ENCODE measurements at places on chromosomes 1 and 21.

DNA sequence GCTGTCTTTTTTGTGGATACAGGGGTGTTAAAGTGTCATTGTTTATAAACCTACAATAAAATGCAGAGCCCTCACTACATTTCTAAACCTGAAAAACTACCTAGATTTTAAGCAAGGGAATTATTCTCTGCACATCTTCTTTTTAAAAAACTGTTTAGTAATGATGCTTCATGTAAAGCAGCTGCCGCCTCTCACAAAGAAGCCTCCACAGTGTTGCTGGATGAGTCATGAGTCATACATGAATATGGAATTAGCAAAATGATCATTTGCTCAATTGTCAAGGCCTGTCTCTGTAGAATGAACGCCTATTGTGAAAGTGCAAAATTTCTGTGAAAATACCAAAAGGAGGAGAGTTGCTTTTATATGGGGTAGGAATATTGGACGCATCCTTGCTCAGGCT is 259.5 kb upstream of the CHRM3 start:
- DNase-seq: no peak

DNA sequence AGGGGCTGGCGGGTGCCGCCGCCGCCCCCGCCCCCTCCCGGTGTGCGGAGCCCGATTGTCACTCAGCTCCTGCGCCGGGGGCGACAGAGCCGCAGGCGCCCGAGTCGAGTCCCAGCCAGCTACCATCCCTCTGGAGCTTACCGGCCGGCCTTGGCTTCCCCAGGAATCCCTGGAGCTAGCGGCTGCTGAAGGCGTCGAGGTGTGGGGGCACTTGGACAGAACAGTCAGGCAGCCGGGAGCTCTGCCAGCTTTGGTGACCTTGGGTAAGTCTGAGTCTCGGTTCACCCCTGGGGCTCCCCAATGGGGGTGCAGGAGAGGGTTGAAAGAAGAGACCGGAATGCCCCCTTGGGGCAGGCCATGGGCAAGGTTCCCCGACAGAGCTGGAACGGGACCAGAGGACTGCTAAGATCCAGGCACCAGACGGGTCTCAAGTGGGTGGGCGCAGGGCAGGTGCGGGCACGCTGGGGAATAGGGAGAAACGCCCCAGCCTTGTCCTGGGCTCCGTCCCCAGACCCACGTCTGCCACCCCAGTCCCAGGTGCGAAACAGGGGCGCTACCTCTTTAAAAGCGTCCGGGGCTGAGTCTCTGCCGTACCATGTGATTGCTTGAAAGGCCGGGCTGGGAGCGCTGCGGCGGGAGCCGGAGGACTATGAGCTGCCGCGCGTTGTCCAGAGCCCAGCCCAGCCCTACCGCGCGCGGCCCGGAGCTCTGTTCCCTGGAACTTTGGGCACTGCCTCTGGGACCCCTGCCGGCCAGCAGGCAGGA is at the start of gene ADORA1:
TSS of gene ADORA1 (plus strand) at position 61 of the 765 bp plus-strand sequence. CDS start 1,116 bp downstream, outside the sequence.
- no peak for DNase-seq

DNA sequence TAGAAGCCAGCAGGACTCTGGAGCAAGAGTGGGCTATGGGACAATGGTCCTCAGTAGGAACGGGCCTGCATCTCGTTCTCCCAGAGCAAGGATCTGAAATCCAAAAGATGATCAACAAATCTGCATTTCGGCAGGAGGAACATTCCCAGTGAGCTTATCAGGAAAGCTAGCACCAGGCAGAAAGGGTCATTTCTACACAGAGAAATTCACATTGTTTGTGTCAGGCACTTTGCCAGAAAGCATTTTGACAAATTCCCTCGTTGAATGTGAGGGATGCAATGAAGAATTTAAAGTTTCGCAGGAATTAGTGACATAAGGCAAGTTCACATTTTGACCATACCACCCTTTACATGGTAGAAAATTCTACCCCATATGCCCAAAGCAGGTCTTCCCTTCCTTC is 31.6 kb upstream of the ETS2 start:
- no peak for DNase-seq

DNA sequence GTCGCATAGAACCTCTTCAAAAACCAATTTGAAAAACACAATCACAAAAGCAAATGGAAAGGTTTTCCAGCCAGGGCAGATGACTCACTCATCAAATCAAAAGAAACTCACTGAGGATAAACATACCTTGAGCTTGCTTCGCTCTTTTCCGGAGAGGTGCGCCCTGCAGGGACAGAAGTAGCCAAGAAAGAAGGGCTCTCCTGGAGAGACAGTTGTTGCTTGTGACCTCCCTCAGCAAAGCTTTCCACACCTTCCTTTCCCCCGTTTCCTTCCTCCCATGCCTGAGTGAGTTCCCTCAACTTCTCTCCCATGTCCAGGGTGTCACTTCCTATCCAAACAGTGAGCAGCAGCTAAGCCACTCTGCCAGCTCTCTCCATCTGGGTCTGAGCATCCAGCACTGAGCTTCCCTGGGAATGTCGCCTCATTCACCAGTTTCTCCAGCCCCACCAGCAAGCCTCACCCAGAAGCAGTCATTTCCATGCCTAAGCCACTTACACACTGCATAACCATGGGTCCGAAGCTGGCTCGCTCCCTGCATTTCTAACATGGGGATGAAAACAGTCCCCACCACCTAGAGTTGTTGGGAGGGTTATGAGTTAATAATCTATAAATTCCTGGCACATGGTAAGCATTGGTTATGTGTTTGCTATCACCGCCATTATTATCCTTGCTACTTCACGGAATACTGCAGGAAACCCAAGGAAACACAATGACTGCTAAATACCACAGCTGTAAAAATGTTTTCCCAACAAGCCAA is 75.0 kb downstream of the PTPN14 start:
- no peak for DNase-seq

- DNase-seq: no peak
Observed at GRCh38 chr1:219882096-219882495, 46.3 kb downstream of the SLC30A10 start.

Data from stimulated activated CD4-positive, alpha-beta T cell treated with anti-CD3 and anti-CD28 coated beads, Interleukin-12 subunit alpha, Interleukin-12 subunit beta, amount 100 ng/mL, for 48 hours (primary cell).